ENCODE measurements at places on chromosomes 5 and 9.

GRCh38 chr5:9058161-9058560 lies 487.7 kb downstream of the SEMA5A start:
- no peak for ATAC-seq

- ATAC-seq = no peak
Observed at GRCh38 chr5:170053896-170054295, 51.8 kb upstream of the FOXI1 start.

GRCh38 chr9:76448501-76448900 lies 10.5 kb upstream of the GCNT1 start:
- ATAC-seq = no peak

- no peak for ATAC-seq
Observed at GRCh38 chr9:93219692-93220091, 35.8 kb downstream of the WNK2 start.

DNA sequence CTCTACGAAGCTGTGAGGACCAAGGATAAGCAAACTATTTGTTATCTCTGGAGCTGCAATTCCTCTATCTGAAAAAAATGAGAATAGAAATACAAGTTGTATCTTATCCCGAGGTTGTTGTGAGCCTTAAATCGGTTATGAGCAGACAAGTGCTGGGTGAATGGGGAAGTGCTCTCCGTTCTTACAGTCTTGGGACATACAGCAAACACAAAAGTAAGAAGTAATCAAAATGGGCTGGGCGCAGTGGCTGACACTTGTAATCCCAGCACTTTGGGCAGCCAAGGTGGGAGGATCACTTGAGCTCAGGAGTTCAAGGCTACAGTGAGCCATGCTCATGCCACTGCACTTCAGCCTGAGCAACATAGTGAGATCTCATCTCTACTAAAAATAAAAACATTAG lies 31.7 kb downstream of the ITK start:
- no peak for ATAC-seq
